ENCODE measurements at places on chromosomes 5 and 9. TPM values are rescaled to one million over a fixed set of nuclear protein-coding genes. Genes with fewer than 3 reads are reported as not detected.

The DMRTA1 gene
- total RNA-seq = under 0.01 TPM

The SLC12A7 gene
- total RNA-seq = 19.4 TPM

The SARDH gene
- 9.6 TPM for total RNA-seq

The NEK6 gene
- total RNA-seq = 51.0 TPM

The FABP6 gene
- not detected for total RNA-seq

The SOHLH1 gene
- total RNA-seq = not detected

The ARAP3 gene
- total RNA-seq = 6.5 TPM

All from regular cardiac myocyte (primary cell).